ENCODE measurements at places on chromosomes 4 and X.

GRCh38 chrX:118941147-118941546 is 33.3 kb upstream of the LONRF3 start:
- no peak overlapping the region for H3K4me3 ChIP-seq
- H3K4me1 ChIP-seq: no peaks in the 10 kb centered on the region
- no peaks in the 10 kb centered on the region for H3K27me3 ChIP-seq
- H3K27ac ChIP-seq: no peak overlapping the region
- H3K36me3 ChIP-seq: no peaks in the 10 kb centered on the region

GRCh38 chr4:110869862-110870572 is 247.1 kb upstream of the PITX2 start:
- H3K36me3 ChIP-seq: no peaks in the 10 kb centered on the region
- DNase-seq: no peak
- H3K27ac ChIP-seq: no peak overlapping the region
- no peaks in the 10 kb centered on the region for H3K27me3 ChIP-seq
- peaks cover 49% of the 10 kb centered on the region for H3K4me1 ChIP-seq

DNA sequence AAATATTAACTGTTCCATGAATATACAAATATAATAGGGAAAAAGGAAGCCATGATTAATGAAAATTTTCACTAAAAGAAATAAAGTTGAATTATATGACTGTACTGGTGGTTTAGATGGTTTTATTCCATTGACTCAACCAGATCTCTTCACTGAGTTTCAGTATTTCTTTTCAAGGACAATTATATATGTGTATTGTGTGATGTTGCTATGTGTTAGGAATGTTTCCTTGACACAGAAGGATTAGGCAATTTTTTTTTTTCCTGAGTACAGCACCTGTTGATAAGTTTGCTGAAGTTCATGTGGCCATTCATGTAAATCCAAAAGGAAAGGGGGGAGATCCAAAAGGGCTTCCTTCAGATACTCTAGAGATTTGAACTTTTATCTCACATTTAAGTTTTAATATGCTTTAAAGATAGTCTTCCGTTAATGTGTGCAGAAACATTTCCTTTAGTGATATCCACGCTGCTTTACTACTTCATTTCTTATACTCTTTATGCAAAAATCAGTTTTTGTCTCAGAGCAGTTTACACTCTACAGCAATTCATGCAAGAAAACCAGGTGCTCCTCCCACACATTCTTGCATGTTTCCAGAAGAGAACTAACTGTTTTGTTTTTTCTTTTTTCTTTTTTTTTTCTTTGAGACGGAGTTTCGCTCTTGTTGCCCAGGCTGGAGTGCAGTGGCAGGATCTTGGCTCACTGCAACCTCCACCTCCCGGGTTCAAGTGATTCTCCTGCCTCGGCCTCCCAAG is 249.1 kb downstream of the RPA4 start:
- no peaks in the 10 kb centered on the region for H3K36me3 ChIP-seq
- DNase-seq: no peak
- no peaks in the 10 kb centered on the region for H3K27me3 ChIP-seq
- no peak overlapping the region for H3K4me3 ChIP-seq

GRCh38 chr4:143375326-143376073 is 38.8 kb downstream of the GAB1 start:
- no peak overlapping the region for H3K4me3 ChIP-seq
- peaks cover 7% of the 10 kb centered on the region for H3K36me3 ChIP-seq
- no peaks in the 10 kb centered on the region for H3K27me3 ChIP-seq
- no peak for DNase-seq

DNA sequence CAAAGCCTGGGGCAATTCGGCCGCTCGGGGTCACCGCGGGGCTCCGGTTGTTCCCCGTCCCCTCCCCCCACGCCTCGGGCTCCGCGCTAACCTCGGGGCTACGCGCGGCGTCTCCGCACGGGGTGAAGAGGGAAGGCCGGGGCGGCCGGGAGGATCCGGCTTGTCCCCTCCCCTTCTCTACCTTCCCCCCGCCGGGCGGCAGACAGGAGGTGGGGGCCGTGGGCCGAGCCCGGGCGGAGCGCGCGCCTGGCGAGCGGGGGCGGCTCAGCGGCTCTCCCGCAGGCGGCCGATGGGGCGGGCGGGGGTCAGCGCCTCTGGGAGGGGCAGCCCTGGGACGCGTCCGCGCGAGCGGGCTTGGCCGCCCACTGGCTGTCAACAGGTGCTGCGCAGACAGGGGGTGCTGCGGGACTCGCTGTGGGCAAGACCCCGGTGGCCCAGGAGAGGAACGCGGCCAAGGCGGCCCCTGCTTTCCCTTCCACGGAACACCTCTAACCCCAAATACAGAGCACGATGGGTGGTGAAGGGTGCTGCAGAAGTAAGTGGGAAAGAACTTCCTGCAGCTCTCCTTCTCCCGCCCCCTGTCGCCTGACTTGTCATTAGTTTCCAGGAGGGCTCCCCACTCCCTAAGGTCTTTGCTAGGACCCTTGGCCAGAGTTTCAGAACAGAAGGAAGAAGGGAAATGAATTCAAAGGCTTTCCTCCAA is at the start of gene PDGFC:
TSS of gene PDGFC (minus strand) at position 124 of the 703 bp plus-strand sequence. CDS start 896 bp downstream, outside the sequence.
- DNase-seq: peak; percentile 80
- H3K27me3 ChIP-seq: no peaks in the 10 kb centered on the region
- H3K36me3 ChIP-seq: no peaks in the 10 kb centered on the region
- peak within 1 kb of the TSS; percentile 91 for H3K4me3 ChIP-seq
- H3K4me1 ChIP-seq: peaks cover 73% of the 10 kb centered on the region

- no peak overlapping the region for H3K4me3 ChIP-seq
- no peak overlapping the region for H3K27ac ChIP-seq
- no peaks in the 10 kb centered on the region for H3K27me3 ChIP-seq
- peaks cover 2% of the 10 kb centered on the region for H3K36me3 ChIP-seq
- peaks cover 12% of the 10 kb centered on the region for H3K4me1 ChIP-seq
- DNase-seq: no peak
Observed at GRCh38 chrX:49276671-49277534, 7.3 kb downstream of the PPP1R3F start.

DNA sequence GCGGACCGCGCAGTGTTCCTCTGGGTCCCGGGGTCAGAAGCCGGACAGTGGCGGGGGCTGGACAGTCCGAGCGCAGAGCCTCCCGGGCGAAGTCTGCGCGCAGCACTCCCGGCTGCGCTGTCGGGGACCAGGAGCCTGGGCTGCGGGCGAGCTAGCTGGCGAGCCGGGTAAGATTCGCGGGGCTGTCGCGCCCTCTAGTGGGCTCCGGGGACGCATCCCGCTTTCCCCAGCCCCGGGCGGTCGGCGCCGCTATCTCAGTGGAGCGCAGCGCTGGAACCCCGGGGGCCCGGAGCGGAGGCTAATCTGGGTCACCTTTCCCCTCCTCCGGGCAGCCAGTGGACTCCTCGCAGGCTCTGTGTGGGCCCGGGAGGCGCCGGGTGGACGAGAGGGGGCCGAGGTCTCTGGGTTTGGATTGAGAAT is 4.2 kb downstream of the PDGFRA start:
- peaks cover 70% of the 10 kb centered on the region for H3K27me3 ChIP-seq
- H3K27ac ChIP-seq: peak overlapping the region; percentile 61
- peaks cover 34% of the 10 kb centered on the region for H3K4me1 ChIP-seq
- no peaks in the 10 kb centered on the region for H3K36me3 ChIP-seq

DNA sequence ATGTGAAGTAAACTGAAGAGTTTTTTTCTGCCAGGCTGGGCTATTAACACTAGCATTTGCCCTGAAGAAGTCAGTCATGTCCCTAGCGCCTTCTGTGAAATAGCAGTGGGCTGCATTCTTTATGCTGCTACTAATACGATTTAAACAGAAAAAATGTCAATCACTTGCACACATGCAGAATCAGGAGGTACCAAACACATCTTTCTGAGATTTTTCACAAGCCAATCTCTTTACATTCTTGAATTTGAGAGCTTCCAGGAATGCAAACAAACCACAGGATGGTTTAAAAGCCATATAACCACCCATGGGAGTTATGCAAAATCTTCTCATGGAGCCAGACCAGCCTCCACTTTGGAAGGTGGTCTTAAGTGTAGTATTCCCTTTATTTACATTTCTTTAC is 220.1 kb downstream of the IQCM start:
- H3K36me3 ChIP-seq: peaks cover 2% of the 10 kb centered on the region
- H3K27ac ChIP-seq: no peak overlapping the region
- DNase-seq: no peak
- no peaks in the 10 kb centered on the region for H3K4me1 ChIP-seq
- no peak overlapping the region for H3K4me3 ChIP-seq

GRCh38 chr4:683982-684622 is 4.8 kb downstream of the SLC49A3 start:
- H3K4me3 ChIP-seq: no peak overlapping the region
- DNase-seq: peak; percentile 36
- H3K27me3 ChIP-seq: no peaks in the 10 kb centered on the region
- no peaks in the 10 kb centered on the region for H3K36me3 ChIP-seq
- H3K27ac ChIP-seq: no peak overlapping the region

DNA sequence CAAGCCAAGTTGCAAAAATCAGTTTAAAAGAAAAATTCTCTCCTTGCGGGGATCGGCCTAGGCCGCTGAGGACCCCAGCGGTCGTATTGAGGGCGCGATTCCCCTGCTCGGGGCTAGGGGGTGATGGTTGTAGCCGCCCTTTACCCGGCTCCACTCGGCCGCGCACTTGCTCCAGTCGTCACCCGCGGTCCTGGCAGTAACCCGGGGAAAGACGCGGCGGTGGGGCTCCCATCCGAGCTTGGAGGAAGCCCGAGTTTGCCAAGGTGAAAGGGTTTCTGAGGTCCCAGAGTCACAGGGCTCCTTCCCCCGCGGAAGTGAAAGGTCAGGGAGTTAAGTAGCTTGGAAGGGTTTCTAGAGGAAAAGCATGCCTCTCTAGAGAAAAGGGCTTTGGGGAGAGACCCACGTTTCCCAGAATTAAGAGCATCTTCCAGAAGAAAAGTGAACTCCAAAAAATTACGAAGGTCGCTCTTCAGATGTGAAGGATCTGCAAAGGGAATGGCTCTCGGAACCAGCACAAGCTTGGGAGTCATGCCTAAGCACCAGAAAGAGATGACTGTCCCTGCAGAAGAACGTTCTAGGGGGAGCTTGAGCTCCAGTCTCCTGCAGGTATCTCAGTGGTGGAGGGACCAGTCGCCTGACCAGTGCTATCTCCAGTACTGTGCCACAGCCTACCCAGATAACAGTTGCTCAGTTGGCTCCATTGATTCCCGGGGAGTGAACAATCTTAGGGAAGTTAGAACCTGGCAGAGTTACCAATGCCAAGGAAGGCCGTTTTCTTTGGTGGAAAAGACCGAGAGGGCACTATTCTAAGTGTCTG is 875 bp downstream of the LAP3 start:
- H3K36me3 ChIP-seq: peaks cover 10% of the 10 kb centered on the region
- no peaks in the 10 kb centered on the region for H3K27me3 ChIP-seq
- H3K4me3 ChIP-seq: peak overlapping the region; percentile 83
- no peak for DNase-seq
- H3K4me1 ChIP-seq: peaks cover 14% of the 10 kb centered on the region

DNA sequence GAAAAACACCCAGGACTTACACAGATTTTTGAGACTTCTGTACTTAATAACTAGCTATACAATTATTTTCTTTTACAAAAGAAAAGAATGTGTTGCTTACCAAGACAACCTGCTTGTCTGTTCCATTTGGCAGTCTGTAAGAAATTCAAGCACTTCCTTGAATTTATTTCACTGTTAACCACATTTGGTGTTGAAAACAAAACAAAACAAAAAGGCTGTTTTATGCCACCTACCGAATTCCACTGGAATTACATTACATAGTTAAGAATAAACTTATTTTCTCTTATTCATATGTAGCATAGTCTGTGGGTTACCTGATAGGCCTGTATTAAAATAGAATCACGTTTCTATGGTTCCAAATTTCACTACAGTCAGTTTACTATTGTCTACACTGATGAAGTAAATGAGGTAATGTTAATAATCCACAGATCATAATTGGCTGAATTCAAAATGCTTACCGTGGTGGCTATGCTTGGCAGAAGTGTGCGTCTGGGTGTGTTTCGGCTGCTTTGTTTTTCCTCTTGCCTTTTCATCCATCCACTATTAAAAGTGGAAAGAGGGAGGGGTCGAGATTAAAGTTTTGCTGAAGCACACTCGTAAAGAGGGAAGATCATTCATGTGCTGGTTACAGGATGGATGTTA is at the start of gene TLR1:
TSS of gene TLR1 (minus strand) at position 138 of the 642 bp plus-strand sequence. CDS start 5,960 bp downstream, outside the sequence.
- DNase-seq: no peak
- H3K4me1 ChIP-seq: peaks cover 8% of the 10 kb centered on the region
- peak within 1 kb of the TSS; percentile 27 for H3K27ac ChIP-seq
- peaks cover 6% of the 10 kb centered on the region for H3K36me3 ChIP-seq
- no peak within 1 kb of the TSS for H3K4me3 ChIP-seq

DNA sequence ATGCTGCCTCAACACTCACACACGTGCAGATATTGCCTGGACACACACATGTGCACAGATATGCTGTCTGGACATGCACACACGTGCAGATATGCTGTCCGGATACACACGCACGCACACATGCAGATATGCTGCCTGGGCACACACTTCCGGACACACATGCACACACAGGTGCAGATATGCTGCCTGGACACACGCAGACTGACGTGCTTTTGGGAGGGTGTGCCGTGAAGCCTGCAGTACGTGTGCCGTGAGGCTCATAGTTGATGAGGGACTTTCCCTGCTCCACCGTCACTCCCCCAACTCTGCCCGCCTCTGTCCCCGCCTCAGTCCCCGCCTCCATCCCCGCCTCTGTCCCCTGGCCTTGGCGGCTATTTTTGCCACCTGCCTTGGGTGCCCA is 14.7 kb downstream of the FGFRL1 start:
- DNase-seq: no peak
- H3K4me3 ChIP-seq: no peak overlapping the region
- peaks cover 7% of the 10 kb centered on the region for H3K36me3 ChIP-seq
- no peak overlapping the region for H3K27ac ChIP-seq
